ENCODE measurements at places on chromosomes 7 and 10.

DNA sequence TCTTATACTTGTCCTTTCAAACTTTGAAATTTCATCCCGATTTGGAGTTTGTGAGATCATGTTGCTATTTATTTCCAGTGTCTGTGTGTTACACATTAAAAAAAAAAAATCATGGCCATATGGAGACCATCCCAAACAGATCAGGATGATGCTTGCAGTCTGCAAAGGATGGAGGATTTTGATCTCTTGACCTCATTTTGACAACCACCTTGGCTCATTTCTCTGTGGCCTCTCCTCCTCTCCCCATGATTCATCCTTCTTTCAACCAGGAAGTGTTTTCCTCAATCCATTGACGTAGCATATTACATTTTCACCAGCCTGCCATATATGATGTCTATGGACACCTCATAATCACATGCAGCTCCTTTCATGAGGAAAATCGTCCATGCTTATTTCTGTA is 68.9 kb upstream of the INSYN2A start:
- DNase-seq, result no peak

DNA sequence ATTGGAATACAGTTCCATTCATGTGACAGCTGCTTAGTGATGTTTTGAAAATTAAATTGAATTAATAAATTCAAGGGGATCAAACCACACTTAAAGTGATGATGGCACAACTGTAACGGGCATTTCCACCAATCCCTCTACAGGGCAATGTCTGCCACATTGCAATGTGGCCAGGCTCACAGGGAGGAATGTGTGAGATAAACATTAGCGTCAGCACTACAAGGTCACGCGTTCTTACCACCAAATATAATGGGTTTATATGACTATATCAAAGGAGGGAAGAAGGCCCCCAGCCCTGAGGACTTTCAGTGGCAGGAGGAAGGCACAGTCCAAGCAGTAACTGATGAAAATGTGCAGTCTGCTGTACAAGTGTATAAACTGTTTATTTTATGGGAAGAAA is 31.1 kb upstream of the CELF2 start:
- DNase-seq, result no peak

- peak; percentile 9 for DNase-seq
These were observed 135.2 kb downstream of the CYP26A1 start for GRCh38 chr10:93208717-93209464.

- DNase-seq, result peak; percentile 87
These were observed 74.1 kb downstream of the NRBF2 start for GRCh38 chr10:63206997-63207811.

- DNase-seq, result peak; percentile 83
These were observed 129.3 kb downstream of the PKD1L1 start for GRCh38 chr7:47818796-47819606.

DNA sequence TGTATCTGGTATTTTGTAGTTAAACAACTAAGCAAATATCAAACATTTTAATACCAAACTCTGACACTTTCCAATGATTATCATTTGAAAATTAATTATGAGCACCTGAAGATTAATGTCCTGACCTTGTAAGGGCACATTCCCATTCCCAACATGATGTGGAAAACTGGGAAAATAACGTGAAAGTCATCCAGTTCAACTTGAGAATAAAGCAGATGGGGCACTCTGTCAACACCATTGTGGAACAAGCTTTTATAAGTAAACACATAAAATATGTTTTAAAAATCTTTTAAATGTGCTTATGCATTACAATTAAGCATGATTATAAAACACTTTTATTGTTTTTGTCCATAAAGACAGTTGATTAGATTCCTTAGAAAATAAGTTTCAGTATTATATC is 14.1 kb downstream of the STEAP2 start:
- DNase-seq, result no peak

DNA sequence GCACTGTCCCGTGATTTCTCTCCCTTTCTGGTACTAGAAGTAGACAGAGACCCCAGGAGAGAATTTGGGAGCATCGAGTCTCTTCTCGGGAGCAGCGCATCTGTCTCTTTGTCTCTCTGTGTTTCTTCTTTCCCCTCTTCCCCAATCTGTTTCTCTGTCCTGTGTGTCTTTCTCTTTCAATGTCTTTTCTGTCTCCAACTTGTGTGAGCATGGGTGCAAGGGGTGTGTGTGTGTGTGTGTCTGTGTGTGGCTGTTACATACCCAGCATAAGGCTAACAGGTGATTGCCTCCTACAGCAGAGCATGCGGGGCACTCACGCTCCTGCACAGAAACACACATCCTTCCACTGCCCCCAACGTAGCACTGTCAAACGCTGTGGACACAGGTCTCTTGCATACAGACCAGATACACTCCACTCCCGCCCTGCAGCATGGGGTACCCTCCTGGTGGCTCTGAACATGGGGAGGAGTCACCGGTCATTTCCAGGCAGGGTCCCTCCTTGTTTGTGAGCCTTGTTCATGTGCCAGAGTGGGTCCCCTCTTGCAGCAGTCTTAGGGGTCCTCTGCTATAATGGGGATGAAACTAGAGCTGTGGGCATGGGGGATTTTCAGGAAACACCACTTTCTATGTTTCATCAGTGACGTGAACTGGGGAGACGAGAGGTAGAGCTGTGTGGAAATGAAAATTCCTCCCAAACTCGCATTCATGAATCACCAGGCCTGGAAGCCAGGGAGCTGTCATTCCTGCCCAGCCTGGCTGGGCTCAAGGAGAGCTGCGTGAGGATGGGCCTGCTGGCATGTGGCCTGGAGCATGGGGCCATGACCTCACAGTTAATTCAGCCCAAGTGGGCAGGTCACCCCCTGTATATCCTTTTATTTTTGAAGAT is 980 bp downstream of the ADAMTS14 start:
- DNase-seq, result peak; percentile 77

GRCh38 chr7:27697861-27698430 is 35.3 kb upstream of the HIBADH start:
- no peak for DNase-seq

DNA sequence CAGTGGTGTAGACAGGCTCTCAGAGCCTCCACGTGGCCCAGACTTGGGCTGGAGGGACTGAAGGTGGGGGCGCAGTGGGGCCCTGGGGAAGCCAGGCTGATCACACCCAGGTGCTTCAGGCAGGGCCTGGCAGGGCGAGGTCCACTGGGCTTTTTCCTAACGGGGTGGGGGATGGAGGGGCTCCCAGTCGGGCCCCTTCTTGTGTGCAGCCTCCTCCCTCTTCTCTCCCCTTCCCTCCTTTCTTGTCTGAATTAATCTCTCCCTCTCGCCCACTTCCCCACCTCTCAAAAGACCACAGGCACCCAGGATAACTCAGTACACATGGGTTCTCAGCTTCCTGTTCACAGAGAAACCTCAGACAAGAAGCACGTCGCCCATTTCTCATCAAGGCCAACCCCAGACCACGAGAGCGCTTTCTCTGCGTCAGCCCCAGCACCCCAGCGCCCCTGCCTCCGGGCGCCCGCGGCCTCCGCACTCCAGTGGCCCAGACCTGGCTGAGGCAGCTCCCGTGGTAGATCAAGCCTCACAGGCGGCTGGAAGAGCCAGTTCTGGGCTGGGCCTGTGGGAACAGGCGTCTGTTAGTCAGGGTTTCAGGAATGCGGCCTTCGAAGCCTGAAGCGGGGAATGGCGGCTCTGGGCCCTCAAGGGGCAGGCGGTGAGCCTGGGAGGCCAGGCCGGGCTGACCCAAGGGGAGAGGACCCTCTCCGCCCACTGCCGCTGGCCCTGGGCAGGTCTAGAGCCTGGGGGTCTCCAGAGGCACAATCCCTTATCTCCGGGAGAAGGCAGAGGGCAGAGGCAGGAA is 50.6 kb downstream of the PWWP2B start:
- peak; percentile 85 for DNase-seq

- peak; percentile 51 for DNase-seq
These were observed 304.6 kb downstream of the PRPF18 start for GRCh38 chr10:13891128-13892000.

GRCh38 chr10:62610649-62611229 is 193.8 kb upstream of the ADO start:
- peak; percentile 45 for DNase-seq

DNA sequence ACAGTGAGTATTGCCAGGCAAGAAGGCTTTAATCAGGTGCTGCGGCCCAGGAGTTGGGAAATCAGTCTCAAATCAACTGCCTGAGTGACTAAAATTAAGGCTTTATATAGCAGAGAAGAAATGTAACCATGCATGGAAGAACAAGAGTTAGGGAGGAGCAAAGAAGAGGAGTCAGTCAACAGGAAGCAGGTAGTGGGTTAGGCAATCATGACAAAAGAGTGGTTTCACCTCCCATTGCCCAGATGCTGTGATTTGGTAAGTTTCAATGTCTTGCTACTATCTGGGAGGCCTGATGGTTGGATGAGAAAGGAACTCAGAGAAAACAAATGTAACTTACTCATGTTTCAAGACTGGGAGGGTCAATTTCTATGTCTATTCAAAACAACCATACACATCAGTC is 998.3 kb downstream of the GATA3 start:
- no peak for DNase-seq

- no peak for DNase-seq
These were observed 32.6 kb downstream of the PLAC9 start for GRCh38 chr10:80165173-80165572.

- no peak for DNase-seq
These were observed 28.9 kb upstream of the ASAH2 start for GRCh38 chr10:50280049-50280841.

DNA sequence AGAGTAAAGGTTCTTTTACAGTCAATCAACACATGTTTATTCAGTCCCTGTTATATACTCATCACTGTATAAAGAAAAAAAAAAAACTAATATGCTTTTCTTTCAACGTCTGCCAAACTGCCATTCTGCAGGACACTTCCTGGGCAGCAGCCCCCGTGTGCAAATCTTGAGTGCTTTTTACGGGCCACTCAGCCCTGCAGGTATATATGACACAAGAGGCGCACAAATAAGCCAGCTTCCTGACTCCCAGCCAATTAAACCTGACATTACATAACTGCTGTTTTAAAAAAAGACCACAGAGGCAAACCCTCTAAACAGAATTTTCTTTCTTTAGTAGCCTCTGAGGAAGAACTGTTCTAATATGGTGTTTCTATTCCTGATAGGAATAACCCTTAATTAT is 263.0 kb upstream of the NEBL start:
- no peak for DNase-seq

DNA sequence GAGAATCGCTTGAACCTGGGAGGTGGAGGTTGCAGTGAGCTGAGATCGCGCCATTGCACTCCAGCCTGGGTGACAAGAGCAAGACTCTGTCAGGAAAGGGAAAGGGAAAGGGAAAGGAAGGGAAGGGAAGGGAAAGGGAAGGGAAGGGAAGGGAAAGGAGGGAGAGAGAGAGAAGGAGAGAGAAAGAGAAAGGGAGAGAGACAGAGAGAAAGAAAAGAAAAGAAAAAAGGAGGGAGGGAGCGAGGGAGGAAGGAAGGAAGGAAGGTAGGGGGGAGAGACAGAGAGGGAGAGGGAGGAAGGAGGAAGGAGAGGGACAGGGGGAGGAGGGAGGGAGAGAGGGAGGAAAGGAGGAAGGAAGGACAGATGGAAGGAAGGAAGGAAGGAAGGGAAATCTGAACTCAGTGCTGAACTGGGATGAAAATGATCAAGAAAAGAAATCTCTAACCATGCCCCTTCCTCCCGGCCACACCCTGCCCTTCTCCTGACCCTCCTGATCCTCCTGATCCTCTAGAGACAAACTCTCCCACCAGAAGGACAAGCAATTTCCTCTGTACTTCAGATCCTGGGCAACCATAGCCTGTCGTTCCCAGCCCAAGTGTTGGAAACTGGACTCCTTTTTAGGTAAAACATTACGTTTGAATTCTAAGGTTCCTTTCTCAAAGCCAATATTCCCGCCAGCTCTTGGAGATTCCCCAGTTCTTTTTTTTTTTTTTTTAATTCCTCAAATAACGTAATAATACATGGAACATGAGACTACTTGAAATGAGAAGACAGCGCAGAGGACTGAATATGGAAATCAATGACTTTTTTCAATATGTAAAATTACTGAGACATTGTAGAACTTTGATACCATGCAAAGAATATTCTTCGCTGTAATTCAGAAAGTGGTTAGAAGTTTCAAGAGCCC is 32.1 kb downstream of the NMT2 start:
- DNase-seq, result no peak

GRCh38 chr10:11235771-11236170 is 218.1 kb downstream of the CELF2 start:
- no peak for DNase-seq

DNA sequence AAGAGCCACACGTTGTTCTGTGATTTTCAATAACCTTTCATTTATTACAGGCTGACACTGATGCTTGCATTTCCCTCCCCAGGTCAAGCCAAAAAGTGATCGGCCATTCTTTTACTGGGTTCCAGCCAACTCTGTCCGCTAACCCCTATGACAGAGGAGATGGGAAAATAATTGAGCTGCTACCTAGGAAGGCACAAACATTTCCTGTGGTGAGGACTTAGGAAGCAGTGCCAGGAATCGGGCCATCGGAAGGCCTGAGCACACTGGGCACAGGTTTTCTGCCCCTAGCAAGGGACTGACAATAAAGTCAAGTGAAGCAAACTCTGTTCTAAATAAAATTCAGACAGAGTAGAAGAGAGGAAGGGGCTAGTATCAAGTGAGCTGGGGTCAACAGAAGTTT is 313.0 kb upstream of the AOAH start:
- DNase-seq, result no peak

DNA sequence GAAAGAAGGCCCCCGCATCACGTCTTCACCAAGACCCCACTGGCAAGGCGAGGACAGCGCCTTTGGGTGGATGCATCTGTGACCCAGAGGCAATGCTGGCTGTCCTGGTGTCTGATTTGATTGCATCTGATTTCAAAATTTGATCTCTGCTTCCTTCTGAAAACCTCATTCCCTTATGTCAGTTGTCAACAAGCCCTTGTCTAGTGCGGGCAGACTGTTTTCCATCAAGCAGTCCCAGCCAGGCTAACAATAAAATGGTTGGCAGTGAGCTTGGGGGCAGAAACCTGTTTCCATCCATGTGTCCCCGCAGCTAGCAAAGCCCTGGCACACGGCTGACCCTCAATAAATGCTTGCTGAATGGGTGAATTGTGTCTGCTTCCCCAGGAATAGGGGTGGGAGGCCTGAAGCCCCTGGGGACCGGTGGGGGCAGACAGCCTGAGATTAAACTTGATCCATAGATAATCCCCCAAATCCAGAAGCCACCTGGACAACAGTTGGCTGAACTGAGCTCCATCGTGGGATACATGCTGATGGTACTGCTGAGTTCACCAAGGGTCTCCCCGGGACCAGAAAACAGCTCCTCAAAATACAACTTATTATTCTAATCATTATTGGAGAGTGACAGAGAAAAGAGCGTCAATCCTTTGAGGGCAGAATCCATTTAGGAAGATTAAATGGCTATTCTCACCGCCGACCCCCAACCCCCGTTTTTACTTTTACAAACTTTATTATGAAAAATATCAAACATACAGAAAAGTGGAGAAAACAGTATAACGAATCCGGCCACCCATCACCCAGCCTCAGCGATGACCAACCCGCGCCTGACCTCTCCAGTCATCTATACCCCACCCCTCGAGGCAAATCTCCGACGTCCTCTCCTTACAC is 912 bp upstream of the DUSP5 start:
- DNase-seq, result no peak

GRCh38 chr7:29189743-29190201 is 4.8 kb upstream of the CHN2 start:
- DNase-seq, result peak; percentile 35

- no peak for DNase-seq
These were observed 9.6 kb upstream of the ZNF487 start for GRCh38 chr10:43427166-43427825.

- no peak for DNase-seq
These were observed 136.4 kb upstream of the PRKCQ start for GRCh38 chr10:6716516-6716915.
